ENCODE measurements at places on chromosomes 4 and X.

GRCh38 chr4:94534401-94535312, 82.9 kb downstream of the PDLIM5 start:
- no peak for DNase-seq

- DNase-seq = peak; percentile 10
These were observed at the start of gene FAM47E for GRCh38 chr4:76251441-76252270. FAM47E (plus strand) TSS chr4:76251721; CDS start chr4:76251747, 26 bp downstream.

- DNase-seq = no peak
These were observed 39.6 kb downstream of the FAM47C start for GRCh38 chrX:37047776-37048175.

DNA sequence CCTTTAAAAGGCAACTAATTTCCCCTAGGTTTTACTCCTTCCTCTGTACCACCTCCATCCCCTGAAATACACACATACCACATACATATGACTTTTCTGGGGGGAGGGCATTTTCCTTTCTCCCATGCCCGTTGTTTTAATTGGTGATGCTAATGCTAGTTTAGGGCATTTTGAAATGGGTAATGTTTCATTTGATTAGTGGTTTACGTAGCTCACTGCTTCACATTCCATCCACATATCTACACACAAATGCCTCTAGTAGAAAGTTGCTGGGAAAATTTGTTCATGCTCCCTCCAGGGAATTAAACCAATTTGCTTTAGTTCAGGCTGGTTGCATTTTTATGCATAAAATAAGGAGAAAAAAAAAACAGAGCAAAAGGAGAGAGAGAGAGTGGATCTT, 231.2 kb downstream of the FRAS1 start:
- no peak for DNase-seq

- DNase-seq = no peak
These were observed 11.9 kb upstream of the ADD1 start for GRCh38 chr4:2831611-2832308.

DNA sequence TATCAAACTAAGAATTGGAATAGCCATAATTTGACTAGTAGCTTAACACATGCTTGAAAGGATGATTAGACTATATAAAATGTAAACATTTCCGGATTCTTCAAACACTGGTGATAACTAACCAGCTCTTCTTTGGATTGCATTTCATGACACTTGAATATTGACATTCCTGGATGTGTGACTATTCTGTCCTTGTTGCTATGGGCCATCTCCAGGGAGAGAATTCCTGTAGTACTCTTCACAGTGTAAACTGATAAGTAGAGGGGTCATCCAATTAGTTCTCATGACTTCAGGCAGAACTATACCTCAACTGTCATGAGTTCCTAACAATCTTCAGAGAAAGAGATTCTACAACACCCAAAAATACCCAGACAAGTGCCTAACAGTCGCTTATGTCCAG, 1026.7 kb upstream of the TENM3 start:
- no peak for DNase-seq

- DNase-seq = peak; percentile 78
These were observed 42.1 kb upstream of the MAGEA4 start for GRCh38 chrX:151870602-151871001.

GRCh38 chr4:121765368-121765705, 373 bp upstream of the SMIM43 start:
- no peak for DNase-seq

DNA sequence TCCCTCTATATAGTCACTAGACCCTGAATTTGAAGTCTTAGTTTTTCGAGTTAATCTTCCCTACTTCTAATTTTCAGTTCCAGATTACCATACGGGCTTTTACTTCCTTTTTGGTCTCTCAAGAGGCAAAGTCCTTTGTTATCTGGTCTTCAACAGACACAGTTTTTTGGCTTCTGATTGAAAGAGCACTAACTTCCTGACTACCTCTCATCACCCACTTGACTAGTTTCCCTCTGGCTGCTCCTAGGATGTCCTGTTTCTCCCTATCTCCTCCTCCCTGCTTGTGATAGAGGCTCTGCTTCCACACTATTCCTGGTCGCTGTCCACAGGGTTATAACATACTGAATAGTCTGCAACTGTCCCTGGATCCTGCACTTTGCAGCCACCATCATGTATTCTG, 16.7 kb upstream of the WDR44 start:
- no peak for DNase-seq

- DNase-seq = peak; percentile 25
These were observed 155.8 kb downstream of the ANTXR2 start for GRCh38 chr4:79917246-79917645.

GRCh38 chrX:72487661-72488060, 85.0 kb downstream of the HDAC8 start:
- DNase-seq = no peak

GRCh38 chr4:139556724-139557555, 921 bp upstream of the SETD7 start:
- DNase-seq = peak; percentile 44

GRCh38 chrX:33207056-33207455, 4.3 kb downstream of the DMD start:
- no peak for DNase-seq

DNA sequence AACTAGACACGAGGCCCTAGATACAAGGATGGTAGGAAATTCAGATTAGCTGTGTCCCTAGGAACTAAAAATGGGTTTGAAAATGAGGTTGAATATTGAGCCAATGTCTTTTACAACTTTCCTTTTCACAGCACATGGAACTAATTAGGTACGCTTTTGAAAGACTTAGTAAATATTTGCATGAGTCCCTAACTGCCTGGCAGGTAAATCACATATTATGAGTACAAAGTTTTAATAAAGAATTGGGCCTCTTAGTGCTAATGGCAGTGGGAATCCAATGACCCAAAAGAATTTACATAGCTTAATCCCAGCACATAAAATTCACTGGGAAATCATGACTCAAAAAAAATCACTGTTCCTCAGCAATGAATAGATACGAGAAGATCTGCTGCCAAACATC, 16.8 kb downstream of the MUC7 start:
- DNase-seq = no peak

GRCh38 chrX:127877318-127877717, 174.9 kb downstream of the ACTRT1 start:
- no peak for DNase-seq
